ENCODE measurements at places on chromosomes 3 and 15.

- DNase-seq = peak; percentile 33
These were observed 188.0 kb downstream of the MEIS2 start for GRCh38 chr15:36912311-36912712.

GRCh38 chr3:123419850-123420297 lies 29.0 kb downstream of the ADCY5 start:
- DNase-seq = no peak

- peak; percentile 29 for DNase-seq
These were observed 210.0 kb upstream of the TRIM42 start for GRCh38 chr3:140467796-140468315.

DNA sequence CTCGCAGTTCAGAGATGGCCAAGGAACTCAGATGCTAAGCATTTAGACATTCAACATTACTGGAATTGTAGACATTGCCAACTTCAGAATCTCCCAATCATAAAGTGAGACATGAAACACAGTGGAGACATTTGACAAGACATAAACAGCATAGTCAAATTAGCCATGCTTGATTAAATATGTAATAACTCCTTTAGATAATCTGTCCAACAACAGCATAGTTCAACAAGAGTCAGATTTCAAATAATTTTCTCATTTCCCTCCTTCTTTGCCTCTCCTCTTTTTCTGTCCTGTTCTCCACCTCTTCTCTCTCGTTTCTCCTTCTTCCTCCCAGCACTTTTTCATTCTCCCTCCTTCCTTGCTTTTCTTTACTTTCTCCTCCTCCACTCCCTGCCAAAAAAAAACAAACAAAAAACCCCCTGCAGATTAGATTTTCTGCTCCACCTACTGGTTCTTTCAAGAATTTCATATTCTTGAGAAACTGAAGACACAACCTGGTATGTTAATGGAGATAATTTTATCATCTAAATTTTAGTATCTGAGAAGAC lies 20.2 kb downstream of the CPOX start:
- peak; percentile 25 for DNase-seq

DNA sequence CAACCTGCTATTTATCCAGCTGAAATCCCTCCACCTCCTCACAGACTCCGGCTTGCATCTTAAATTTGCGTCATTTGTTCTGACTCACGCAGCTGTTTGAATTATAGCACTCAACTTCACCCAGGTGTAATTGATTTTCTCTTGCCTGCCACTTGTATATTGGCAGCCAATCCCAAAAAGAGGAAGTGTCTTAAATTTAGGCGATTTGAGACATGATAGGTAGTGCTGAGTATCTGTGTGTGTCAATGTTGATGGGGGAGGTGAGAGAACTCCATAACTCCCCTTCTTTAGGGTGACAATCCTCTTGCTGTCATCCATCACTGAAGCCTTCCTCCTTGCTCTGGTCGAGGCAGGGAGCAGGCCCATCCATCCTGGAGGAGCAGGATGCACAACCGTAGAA lies 77.2 kb upstream of the TPRG1 start:
- no peak for DNase-seq

- no peak for DNase-seq
These were observed 192.5 kb upstream of the LINGO1 start for GRCh38 chr15:77825252-77825542.

- peak; percentile 21 for DNase-seq
These were observed 21.7 kb downstream of the GTF2E1 start for GRCh38 chr3:120764206-120764605.

DNA sequence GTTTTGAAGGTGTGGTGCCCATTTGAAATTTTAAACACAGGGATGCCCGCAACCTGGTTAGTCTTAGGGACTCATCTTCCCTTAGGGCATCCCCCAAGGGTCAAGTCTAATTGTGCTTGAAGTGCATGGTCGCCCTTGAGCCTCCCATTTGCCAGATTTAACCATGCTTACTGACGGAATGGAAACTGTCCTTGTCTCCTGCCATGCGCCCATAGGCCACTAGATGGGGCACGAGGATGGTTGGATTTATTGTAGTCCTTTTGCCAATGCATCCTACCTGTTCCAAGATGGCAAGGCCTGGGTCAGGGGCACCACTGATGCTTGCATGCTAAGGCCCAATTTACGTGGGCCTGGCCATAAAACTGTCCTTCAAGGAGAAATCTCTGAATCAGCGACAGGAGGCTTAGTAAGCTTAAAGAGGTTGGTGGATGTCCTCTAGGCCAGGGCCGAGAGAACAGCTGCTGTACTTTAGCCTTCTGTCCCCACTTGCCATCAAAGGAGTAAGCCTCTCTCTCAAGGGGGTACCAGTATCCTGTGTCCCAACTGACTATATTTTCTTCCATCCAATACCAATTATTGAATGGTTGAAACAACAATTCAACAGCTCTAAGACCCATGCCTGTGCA lies 355.4 kb downstream of the OTOL1 start:
- DNase-seq = peak; percentile 17

DNA sequence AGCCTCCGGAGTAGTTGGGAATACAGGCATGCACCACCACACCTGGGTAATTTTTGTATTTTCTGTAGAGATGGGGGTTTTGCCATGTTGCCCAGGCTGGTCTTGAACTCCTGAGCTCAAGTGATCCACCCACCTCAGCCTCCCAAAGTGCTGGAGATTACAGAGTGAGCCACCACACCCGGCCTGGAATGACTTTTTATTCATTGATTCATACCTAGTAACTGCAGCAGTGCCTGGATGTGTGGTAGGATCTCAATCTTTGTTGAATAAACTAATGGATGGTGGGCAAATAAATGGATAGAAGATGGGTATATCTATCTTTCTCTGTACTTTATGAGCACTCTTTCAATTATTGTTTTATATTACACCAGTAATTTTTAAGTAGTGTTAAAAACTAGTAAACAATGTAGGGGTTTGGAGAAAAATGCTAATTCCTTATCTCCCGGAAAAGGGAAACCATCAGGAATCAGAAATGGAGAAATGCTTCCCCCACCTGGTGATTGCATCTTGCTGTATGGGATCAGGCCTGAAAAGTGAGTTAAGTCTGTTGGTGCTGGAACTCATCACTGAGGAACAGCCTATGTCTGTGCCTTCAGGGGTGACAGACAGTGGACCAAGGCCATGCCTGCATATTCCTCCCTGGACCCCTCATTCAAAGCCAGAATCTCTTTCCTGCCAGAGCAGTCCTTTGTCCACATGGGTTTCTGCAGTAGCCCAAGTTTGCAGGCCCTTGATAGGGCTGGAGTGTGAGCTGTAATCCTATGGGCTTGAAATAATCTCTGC lies 161.0 kb upstream of the CTDSPL start:
- DNase-seq = peak; percentile 12

GRCh38 chr3:188918093-188918492 lies 253.7 kb upstream of the TPRG1 start:
- no peak for DNase-seq

GRCh38 chr15:71079208-71080044 lies 35.8 kb upstream of the THSD4 start:
- DNase-seq = peak; percentile 67

DNA sequence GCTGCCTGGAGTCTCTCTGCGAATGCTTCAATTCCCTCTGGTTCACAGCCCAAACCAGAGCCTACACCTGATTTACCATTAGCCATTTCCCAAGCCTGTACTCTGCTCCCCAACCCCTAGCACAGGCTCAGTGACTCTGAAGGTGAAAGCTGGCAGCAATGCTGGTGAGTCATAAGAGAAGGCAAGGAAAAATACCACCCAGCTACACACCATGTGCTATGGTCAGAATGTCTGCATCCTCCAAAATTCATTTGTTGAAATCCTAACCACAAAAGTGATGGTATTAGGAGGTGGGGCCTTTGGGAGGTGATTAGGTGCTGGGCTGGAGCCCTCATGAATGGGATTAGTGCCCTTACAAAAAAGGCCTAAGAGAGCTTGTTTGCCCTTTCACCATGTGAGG lies 117.1 kb upstream of the TJP1 start:
- peak; percentile 34 for DNase-seq

- peak; percentile 35 for DNase-seq
These were observed 38.9 kb downstream of the ABI3BP start for GRCh38 chr3:100954199-100954935.

DNA sequence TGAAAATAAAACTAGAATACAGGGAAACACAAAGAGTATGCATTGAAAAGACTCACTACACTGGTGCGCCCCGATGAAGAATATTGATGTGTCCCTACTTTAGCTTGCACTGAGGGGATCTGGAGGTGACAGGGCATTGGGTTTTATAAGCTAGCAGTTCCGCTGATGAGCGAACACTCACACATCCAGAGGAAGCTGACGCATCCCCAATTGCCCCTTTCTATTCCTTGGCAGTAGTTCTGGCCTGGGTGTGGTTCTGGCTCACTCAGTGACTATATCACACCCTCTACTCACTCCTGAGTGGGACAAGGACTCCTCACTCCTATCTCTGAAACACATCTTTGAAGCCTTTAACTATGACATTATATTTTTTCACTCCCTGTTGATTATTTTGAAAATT lies 71.0 kb downstream of the B3GNT5 start:
- DNase-seq = no peak

GRCh38 chr15:76239786-76240185 lies 71.5 kb downstream of the ETFA start:
- no peak for DNase-seq

- no peak for DNase-seq
These were observed 305.1 kb downstream of the ZNF621 start for GRCh38 chr3:40829876-40830275.

GRCh38 chr3:51712511-51712931 lies 5.7 kb downstream of the GRM2 start:
- no peak for DNase-seq

GRCh38 chr3:77053795-77054194 lies 13.9 kb downstream of the ROBO2 start:
- DNase-seq = no peak

- peak; percentile 23 for DNase-seq
These were observed 43.9 kb upstream of the TMEM158 start for GRCh38 chr3:45269952-45270351.

GRCh38 chr15:57751177-57751800 lies 44.8 kb downstream of the POLR2M start:
- DNase-seq = peak; percentile 49

DNA sequence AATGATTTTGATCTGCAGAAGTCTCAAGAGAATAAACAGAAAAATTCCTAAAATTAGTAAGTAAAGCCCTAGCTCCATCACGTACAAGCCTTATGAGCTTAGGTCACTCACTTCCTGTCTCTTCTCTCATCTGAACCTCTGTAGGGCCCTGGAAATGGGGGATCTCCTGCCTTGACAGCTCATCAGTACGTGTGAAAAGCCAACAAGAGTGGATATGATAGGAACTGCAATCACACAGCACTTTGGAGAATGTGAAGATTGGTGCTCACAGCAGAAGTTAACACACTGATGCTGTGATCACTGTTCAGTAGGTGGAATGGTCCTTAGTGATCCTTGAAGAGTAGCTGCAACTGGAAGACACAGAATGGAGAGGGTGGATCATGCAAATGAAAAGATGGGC lies 27.8 kb upstream of the ALDH1L1 start:
- DNase-seq = peak; percentile 9

DNA sequence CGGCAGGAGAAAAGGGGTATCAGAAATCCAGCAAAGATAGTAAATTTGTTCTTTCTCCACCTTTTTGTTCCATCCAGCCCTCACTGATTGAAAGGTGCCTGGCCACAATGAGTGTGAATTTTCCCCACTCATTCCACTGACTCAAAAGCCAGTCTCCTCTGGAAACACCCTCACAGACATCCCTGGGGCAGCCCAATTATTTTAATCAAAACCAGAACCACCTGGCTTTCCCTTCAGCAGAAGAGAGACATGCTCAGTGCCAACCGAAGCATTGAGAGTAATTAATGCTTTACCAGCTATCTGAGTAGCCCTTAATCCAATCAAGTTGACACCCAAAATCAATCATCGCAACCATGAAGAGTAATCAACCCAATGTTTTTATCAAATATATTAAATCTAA lies 1129.6 kb upstream of the GBE1 start:
- no peak for DNase-seq

- DNase-seq = no peak
These were observed 65.9 kb upstream of the PAQR5 start for GRCh38 chr15:69232765-69233164.

- DNase-seq = no peak
These were observed 688.6 kb upstream of the ZNF385D start for GRCh38 chr3:22439626-22440025.

- no peak for DNase-seq
These were observed 25.0 kb downstream of the IRAK2 start for GRCh38 chr3:10189557-10190354.

- no peak for DNase-seq
These were observed 1036.5 kb downstream of the ROBO2 start for GRCh38 chr3:78076379-78076778.

DNA sequence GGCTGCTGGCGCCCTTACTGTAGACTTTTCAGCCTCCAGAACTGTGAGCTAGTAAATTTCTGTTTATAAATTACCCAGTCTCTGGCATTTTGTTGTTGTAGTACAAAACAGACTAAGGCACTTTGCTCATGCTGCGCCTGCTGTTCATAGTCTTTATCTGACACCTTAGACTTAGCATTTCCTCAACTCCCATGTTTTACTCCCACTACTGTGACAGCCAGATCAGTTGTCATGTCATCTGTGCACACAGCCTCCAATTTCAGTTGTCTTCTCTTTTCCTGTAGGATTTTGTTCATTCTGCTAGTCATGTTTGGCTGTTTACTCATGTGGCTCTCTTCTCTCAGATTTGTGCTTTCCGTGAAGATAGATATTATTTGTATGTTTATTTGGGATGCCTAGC lies 62.0 kb downstream of the TCF12 start:
- no peak for DNase-seq

DNA sequence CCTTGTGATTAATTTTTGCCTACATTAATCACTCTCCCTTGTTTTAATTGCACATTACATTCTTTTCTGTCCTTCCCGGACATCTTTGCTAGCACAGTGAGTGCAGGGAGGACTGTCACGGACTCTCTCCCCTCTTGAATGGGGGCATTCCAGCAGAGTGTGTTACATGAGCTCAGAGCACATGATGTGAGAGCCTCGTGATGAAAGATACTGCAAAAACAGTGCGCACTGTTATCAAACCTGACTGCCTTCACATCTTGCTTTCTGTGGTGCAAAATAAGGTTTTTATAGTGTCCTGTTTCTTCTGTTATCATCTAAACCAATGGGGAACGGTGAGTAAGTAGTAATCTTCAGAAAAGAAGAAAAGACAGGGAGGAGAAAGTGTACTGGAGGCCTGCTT lies 167.5 kb downstream of the PGPEP1L start:
- DNase-seq = no peak

DNA sequence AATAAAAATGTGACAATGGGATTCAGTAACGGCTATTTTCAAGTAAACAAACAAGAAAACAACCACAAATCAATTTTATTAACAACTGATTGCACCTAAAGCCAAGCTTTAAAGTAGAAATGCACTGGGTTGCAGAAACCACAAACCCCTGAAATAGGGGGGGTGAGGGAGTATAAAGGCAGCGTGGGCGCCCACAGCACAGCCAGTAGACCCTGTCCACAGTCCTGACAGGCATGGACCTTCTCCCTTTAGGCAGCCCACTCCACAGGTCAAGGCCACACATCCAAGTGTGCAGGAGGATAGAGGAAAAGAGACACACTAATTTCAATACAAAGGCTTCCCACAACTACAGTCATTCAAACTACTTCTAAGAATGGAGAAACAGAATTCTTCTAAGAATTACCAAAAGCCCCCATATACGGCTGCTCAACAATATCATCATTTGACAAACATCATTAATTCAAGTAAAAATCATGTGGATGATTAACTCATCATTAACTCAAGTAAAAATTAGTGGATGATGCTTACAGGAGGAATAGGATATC lies 48.7 kb downstream of the CHSY1 start:
- no peak for DNase-seq

- DNase-seq = no peak
These were observed 172.0 kb downstream of the ADAMTS17 start for GRCh38 chr15:100169615-100170290.

GRCh38 chr3:177371146-177371545 lies 173.9 kb upstream of the TBL1XR1 start:
- no peak for DNase-seq
